ENCODE measurements at places on chromosomes 2 and 18.

GRCh38 chr2:134451347-134451630 lies 197.4 kb downstream of the MGAT5 start:
- DNase-seq = no peak

DNA sequence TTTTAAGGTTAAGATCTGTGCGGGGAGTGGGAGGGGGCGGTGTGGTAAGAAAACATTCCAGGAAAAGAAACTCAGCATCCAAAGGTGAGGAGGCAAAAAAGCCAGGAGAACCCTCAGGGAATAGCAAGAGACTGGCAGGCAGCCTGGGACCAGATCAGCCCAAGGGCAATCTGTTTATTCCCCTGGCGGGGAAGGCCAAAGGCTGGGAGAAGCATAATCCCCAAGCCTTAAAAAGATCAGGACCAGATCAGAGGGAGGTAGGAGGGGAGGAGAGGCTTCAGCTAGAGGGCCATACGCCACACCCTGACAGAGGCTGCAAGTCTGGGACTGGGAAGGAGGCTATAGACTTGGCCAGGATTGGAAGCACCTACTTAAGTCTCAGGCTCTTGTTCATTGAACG lies 163.0 kb upstream of the PXDN start:
- no peak for DNase-seq

- DNase-seq = no peak
Measured at GRCh38 chr2:174587579-174587978, 10.0 kb downstream of the WIPF1 start.

DNA sequence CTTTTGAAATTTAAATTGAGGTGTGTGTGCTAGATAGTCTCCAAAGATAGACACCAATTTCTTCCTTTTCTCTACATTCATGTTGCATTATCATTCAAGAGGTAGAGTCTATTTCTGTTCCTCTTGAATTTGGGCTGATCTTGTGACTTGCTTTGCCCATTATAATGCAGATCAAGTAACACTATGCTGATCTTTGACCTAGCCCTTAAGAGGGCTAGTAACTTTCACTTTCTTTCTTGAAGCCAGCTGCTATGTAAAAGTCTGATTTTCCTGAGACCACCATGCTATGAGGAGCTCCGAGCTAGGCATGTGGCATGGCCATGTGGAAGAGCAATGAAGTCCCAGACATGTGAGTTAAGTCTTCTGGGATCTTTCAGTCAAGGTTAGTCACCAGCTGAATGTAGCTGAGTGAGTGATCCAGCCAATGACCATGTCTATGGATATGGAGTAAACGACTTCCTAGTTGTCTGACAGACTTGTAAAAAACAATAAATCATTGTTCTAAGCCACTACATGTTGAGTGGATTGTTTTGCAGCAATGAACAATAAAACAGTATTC lies 189.4 kb upstream of the CWC22 start:
- no peak for DNase-seq
